ENCODE measurements at places on chromosomes 12 and 14.

- no peak for DNase-seq
Measured at GRCh38 chr12:24328261-24328660, 378.8 kb upstream of the SOX5 start.

DNA sequence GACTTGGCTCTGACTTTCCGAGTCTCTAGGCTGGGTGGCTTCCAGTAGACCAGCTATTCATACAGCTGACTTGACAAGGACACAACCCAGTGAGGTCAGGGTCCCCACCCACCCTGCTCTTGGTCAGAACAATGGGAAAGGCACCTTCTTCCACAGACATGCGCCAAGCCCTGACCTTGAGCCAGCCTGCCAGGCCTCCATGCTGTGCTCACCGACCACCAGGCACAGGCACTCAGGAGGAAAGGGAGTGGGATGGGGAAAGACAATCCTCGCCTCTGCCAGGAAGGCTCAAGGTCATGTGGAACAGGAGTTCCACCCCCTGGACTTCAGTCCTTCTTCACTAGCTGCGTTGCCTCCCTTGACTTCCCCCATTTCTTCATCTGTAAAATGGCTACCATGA lies 31.4 kb downstream of the GALNT16 start:
- DNase-seq: no peak

DNA sequence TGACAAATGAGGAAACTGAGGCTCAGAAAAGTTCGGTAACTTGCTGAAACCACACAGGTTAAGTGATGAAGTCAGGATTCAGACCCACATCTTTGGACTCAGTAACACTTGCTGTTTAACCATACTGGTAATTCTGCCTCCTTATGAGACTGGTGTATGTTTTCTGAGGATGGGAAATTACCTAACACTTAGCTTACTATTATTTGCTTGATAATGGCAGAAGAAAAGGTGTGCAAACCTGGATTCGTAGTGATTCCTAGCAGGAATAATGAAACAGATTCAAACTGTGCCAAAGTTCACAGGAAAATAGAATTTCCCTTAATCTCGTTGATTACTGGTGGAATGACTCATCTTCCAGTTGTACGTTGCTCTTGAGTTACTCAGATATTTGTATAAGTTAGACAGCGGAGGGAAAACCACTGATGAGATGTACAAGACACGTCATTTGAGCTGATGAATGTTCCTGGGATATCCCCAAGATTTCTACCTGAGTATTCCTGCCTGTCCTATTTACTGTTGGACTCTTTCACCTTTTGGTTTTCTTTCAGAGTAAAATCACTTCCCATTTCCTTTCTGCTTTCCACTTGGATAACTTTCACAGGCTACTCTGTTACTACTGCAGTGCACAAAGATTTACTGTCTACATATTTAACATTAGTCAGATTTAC lies 37.5 kb downstream of the PRORP start:
- no peak for DNase-seq

DNA sequence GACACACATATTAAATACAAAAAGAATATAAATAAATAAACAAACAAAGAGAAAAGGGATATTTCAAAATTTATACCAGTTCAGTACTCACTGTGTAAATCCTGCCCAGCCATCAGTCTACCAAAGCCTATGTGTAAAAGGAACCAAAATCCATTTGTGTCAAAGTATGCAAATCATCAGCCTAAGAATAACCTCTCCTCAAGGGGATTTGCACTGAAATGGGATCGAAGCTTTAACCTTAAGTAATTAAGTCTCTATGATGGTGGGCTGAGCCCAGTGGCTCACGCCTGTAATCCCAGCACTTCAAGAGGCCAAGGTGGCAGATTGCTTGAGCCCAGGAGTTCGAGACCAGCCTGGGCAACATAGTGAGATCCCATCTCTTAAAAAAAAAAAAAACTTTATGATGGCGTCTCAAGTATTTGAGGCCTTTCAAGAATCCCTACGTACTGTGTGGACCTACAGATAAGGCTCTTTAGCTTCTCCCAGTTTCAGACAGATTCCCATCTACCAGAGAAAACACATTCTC lies 57.8 kb upstream of the METAP2 start:
- DNase-seq: no peak

DNA sequence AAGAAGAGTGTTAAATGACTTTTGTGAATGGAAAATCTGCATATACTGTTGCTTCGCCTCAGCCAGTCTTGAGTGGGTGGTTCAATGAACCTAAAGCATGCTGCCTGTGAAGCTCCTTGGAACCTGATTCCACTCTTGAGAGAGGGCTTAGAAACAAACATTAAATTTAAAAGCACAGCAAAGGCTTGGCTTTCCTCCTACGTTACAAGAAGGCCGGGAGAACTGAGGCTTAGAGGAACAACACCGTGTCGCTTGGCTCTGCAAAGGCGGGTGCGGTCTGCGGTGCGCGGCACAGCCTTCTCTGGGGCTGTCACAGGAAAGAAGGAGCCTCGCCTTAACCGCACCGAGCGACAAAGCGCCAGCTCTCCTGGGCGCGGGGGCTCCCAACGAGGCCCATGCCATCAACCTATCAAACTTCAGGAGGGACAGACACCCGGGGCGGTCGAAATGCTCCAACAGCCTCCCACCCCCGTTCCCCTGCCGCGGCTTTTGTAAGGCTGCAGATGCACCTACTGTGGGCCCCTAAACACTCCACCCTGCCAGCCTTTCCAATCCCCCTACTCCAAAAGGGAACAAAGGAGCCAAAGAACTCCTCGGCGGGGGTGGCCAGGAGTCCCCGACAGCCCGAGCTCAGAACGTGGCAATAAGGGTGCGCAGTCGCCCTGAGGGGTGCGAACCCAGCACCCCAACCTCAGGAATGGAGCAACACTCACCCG lies 729 bp downstream of the OSBPL8 start:
- peak; percentile 68 for DNase-seq

DNA sequence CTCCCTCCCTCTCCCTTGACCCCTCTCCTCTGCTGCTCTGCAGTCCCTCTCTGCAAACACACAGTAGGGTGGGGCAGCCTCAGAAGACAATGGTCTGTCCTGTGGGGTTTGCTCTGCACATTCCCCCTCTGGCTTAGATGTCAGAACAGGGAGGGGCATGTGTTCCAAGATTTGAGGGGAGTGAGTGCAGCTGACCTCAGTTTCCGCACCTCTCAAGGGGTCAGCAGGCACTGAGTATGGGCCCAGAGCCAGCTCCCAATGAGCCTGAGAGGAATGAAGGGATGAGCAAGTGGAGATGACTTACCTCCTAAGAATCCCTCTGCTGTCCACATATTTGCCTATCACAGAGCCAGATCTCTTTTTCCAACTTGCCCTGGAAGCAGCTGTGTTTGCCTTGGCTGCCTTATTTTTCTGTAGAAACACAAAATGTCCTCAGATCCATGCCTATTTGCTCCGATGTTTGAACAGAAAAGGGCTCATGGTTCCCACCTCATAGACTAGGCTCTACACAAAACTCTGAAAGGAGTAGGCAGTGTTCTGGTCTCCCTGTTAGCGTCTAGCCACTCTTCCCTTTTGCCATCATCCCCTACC lies 111.4 kb downstream of the CRACR2A start:
- no peak for DNase-seq

DNA sequence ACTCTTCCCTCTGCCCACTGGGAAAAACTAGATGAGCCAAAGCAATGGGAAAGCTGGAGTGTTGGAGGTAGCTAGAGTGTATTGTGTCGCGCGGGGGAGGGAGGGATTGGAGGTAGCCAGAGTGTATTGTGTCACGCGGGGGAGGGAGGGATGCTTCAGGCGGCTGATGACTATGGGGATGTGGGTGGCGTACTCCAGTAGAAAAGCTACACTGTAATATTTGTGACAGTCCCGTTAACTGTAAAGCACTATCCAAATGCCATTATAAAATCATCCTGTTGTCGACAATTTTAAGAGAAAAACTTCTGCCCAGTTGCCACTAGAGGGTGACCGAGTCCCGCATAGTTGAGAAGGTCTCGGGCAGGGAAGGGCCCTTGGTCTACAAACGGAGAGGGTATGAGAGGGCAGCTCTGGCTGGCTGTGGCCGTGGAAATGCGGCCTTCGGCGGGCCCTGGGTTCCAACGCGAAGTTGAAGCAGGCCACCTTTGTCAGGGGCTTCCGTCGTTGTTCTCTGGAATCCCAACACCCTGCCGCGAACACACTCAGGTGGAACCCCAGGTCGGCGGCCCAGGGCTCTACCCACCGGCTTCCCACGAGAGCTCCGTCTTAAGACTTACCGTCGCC lies 15.1 kb upstream of the PLEK2 start:
- peak; percentile 77 for DNase-seq

DNA sequence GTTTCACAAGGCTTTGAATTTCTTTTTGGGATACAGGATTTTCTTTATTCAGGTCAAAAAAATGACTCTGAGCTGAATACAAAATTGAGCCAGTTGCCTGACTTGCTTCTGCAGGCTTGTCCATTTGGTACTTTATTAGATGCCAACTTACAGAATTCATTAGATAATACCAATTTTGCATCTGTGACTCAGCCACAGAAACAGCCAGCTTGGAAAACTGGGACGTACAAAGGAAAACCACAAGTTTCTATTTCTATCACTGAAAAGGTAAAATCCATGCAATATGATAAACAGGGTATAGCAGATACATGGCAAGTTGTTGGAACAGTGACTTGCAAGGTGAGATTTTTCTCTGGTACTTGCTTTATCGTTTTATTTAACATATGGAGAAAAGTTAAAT lies 5.8 kb downstream of the AP5M1 start:
- no peak for DNase-seq

GRCh38 chr12:103858335-103858734 lies 17.3 kb upstream of the NT5DC3 start:
- DNase-seq: no peak

DNA sequence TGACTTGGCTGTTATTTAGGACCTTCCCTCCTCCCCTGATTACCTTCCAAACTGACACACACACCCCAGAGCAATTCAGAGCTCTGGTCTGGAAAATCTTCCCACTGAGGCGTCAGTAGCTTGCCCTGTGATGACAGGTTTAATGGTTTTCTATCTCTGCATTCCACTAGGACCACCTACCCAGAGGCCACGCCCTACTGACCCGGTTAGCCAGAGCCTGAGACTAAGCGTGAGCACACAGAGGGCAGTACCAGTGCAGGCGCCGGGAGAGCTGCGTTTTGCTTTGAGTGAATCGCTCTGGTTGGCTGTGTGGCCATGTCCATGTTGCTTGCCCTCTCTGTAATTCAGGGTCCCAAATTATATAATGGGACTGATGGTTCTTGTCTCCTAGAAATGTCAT lies 36.2 kb upstream of the ATP2A2 start:
- no peak for DNase-seq

GRCh38 chr12:87827638-87828264 lies 201.4 kb downstream of the C12orf50 start:
- peak; percentile 40 for DNase-seq

DNA sequence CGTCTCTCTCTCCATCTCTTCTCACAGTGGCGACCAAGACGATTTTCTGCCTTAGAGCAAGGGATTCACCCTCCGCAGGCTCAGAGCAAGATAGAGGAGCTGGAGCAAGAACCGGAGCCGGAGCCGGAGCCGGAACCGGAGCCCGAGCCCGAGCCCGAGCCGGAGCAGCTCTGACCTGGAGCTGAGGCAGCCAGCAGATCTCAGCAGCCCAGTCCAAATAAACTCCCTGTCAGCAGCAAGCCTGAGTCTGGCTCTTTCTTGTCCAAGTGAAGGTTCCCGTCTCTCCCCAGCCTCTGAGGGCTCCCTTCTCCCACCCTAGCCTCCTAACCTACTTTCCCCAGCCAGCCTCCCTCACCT lies 5.9 kb downstream of the LAG3 start:
- DNase-seq: peak; percentile 42

GRCh38 chr14:66815687-66816086 lies 307.7 kb downstream of the GPHN start:
- no peak for DNase-seq

DNA sequence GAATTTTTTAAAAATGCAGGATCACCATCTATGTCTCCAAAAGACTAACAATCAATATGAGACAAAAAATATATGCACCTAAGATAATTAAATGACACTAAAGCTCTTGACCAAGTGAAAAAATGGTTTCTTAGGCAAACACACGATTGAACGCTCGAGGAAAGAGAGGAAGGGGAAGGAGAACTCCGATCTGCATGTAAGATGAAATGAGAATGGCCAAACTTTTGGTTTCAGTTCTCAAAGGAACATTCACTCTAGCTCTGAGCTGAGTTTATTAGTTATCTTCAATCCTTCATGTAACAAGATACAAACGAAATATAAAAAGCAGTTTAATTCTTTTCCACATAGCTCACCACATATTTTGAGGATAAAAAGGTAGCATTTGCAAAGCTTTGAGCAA lies 2.8 kb downstream of the DYRK4 start:
- DNase-seq: no peak

DNA sequence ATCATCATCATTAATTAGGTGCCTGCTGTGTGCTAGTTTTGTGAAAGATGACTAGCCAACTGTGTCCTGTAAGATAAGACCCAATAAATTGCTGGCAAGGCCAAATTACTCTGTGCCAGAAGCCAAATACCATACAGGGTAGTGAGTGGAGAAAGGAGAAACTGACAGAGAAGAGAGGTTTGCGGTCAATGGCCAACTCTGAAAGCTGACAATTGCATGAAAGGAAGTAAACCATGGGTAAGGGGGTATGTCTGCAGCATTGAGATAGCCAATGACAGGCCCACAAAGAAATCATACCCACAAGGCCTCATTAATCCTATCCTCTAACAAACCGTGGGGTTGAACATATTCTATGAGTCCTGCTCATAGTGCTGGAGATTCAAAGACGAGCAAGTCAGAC lies 236.6 kb upstream of the CCDC196 start:
- DNase-seq: peak; percentile 9

- no peak for DNase-seq
Measured at GRCh38 chr12:4147031-4147481, 126.5 kb upstream of the CCND2 start.

- no peak for DNase-seq
Measured at GRCh38 chr12:130685250-130685787, 30.8 kb downstream of the RIMBP2 start.

- DNase-seq: no peak
Measured at GRCh38 chr14:76531085-76531484, 155.1 kb downstream of the ESRRB start.

DNA sequence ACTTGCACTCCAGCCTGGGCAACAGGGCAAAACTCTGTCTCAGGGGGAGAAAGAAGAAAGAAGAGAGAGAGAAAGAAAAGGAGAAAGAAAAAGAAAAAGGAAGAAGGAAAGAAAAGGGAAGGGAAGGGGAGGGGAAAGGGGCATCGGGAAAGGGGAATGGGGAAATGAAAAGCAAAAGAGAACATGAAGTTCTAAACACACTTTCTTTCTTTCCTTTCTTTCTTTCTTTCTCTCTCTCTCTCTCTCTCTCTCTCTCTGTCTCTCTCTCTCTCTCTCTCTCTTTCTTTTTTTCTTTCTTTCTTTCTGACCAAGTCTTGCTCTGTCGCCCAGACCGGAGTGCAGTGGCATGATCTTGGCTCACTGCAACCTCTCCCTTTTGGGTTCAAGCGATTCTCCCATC lies 76.9 kb downstream of the RPS6KA5 start:
- DNase-seq: no peak

GRCh38 chr12:124564232-124564958 lies 3.0 kb downstream of the NCOR2 start:
- peak; percentile 74 for DNase-seq

DNA sequence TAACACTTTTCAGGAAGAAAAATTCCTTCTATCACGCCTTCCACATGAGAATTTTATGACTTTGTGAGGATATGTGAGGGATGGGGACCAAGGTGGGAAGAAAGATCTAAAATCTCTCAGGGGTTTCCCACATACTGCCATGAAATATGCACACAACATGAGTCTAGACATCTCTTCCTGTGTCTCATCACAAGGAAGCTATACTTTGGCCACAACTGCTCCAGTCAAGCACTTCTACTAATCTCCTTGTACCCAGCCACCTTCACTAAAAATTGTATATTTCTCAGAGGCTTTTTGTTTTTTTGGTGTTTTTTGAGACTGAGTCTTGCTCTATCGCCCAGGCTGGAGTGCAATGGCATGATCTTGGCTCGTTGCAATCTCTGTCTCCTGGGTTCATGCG lies 3.2 kb downstream of the OSBPL8 start:
- DNase-seq: no peak

Data from NCI-H1417 (cell line).